ENCODE measurements at places on chromosomes 1 and 21.

GRCh38 chr1:198750081-198750480 lies 111.2 kb downstream of the PTPRC start:
- DNase-seq, result no peak

- no peak for DNase-seq
These were observed 48.4 kb downstream of the TRIM11 start for GRCh38 chr1:228358039-228358763.

DNA sequence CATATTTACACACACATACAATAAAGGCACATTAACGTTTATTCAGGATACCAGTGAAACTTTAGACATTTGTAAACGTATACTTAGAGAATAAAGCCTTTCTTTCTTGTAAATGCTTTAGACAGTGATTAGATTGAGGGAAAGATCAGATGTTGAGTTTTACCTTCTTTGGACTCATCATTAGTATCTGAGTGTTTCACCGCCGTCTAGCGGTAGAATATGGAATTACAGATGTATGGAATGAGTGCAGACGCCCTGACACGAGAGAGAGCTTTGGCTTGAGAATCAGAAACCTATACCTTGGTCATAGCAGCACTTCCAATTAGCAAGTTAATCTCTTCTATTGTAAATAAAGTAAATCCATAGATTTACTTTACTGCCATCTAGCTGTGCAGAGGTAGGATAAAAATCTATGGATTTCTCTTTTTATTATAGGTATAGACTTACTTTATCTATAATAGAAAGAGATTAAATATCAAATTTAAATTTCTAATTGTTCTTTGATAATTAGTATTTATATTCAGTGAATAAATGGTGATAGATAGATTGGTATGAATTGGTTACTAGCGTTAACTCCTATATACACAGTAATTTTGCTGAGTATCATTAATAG lies 12.6 kb downstream of the FLG2 start:
- DNase-seq, result peak; percentile 10

DNA sequence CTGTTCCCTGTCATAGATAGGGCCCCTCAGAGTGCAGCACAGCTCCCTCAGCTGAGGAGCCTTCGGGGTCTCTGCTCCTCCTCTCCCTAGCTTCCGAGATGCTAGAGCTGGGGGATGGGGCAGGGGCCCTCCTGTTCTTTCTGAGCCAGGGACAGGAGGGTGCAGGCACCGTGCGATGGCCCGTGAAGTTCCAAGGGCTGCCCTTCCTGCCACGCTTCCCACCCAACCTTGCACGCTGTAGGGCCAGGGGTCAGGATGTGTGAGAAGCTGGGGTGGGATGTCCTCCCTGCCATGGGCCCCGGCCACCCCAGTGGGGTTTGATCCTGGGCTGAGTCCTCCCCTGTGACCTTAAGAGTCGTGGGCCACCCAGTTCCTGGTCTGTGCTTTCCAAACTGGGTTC lies 240.7 kb upstream of the C1orf174 start:
- no peak for DNase-seq

DNA sequence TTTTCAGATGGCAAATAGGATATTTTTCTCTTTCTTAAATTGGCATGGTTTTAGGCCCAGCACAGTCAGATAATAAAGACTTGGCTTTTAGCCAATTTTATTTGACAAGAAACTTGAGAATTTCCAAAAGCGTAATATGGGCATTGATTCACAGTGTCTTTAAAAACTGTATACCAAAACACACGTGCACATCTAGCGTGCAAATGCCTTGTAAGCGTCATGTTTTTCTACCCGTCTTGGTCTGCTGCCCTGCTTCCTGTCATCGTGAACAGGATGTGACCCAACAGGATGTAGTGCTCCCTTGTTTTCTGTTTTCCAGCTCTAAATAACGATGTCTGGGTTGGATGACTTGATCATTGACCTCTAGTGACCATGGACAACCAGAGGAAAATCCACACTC lies 24.7 kb upstream of the SLC44A3 start:
- DNase-seq, result no peak

DNA sequence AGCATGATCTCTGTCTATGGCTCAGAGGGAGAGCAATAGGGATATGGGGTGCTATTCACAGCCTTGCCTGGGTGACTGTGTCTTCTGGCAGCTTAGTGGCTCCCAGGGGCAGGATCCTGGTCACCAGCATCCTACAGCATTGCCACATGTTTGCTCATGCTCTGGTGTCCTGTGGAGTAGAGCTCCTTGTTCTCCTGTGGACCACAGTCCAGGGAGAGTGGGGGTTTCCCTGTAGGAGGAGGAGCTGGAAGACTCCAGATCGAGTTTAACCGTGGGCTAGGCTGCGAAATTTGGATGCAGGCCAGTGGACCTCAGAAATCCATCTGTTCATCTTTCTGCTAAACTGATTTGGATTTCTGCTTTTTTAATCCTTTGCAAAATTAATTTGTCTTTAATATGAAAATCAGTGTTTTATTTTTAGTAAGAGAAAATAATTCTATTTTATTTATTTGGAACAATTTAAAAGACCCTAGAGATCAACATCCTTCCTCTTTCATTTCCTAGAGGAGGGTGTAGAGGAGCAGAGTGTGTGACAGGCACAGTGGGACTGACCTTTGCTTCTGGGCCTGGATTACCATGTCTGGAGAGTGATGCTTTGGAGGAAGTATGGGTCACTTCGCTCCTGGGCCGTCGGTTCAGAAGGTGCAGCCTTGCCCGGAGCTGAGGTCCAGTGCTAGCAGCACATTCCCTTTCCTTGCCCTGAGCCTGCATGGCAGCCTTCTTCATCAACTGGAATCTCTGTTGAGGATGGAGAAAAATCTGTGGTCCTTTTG lies 17.4 kb downstream of the ADARB1 start:
- DNase-seq, result no peak

DNA sequence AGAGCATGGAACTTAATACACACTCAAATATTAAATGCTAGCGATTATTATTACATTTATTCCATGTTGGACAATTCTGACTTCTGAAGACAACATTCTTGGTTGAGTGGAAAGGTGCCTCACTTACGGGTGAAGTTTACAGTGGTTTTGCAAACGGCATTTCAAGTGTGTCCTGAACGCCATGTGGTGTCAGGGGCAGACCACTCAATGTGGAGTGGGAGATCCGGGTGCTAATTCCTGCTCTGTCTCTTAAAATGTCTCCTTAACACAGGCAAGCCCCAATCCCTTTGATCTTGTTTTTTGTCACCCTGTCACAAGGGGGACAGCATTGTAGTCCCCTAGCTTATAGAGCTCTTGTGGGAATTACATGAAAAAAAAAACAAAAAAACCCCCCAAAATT lies 5.6 kb upstream of the TDRD10 start:
- DNase-seq, result no peak

DNA sequence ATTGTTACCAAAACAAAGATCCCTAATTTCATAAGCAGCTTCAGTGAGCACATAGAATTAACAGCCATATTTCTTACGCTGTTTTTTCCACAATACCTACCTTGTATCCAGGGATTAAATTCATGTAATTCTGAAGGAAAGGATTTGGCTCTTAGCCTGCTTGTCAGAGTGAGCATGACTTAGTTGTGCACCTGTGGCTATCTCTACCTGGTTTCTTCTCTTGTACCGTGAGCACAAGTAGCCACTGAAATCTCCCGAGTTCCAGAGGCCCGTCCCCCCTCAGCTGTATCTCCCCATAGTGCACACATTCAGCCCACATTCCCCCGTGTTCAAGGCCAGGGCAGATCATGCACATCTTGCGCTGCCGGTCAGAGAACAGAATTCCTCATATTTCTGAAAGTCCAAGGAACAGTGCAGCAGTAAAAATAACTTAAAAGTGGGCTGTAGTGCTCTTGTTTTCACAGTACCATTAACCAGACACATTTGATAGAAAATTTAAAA lies 2.3 kb downstream of the TENT5C start:
- DNase-seq, result no peak

DNA sequence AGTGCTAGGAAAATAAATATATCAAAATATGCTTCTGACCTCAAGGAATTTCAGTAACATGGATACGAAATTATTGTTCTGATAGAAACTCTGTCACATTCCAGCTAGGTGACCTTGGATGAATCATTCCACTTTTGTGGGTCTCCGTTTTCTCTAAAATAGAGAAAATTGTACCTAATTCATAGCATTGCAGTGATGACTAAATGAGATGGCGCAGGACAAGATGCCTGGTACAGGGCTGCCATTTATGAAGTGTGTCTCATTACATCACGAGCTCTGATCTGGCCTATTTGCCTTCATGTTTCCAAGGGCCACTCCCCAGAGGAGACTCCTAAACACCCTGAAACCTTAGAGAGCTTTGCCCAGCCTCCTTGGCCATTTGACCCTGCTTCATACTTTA lies 480.0 kb upstream of the USP24 start:
- no peak for DNase-seq

- DNase-seq, result no peak
These were observed 2.6 kb downstream of the NDC1 start for GRCh38 chr1:53835491-53835890.

DNA sequence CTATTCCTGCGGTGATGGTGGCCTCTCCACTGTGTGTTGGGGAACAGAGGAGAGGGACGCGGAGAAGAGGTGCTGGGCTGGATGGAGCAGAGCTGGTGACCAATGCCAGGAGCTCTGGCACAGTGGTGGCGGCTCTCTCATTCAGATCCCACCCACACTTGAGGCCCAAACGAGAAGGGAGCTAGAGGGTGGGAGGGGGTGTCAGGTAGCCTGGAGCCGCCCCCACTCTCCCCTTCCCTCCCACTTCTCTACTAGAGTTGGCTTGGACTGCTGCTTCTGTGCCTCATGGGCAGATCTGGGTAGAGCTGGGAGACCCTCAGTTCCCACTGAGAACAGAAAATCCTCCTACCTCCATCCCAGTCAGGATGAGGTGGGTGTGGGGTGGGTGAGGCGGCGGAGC lies 3.5 kb downstream of the TTC39A start:
- DNase-seq, result no peak

Data from GM19239 (cell line).